Lung (tissue), 17 donors: ENCODE measurements at places on chromosomes 5 and 9.

- no peak for DNase-seq
These were observed 90.8 kb downstream of the FRMD3 start for GRCh38 chr9:83447351-83447750.

DNA sequence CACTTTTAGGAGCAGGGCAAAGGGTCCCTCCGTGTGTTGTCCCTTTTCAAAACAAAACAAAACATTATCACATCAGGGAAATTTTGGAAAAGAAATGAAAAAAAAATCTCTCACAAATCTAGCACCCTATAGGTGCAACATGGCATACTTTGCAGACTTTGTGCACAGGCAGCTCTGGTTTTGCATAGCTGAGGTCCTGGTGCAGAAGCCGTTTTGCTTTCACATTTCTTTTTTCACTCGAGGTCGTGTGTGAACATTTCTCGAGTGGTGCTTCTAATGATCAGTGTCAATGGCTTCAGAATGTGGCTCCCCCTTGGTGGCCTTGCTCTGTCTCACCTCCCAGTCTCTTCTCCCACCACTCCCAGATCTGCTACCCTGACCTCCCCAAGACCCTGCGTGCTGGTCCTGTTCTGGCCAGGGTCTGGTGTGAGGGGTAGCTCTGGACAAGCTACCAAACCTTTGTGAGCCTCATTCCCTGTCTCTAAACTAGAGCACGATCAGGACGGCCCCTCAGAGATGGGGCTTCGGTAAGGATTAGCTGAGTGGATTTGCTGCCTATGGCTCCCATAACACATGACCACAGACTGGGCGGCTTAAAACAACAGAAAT lies 258.0 kb downstream of the NSG2 start:
- no peak for DNase-seq

- DNase-seq: no peak
These were observed 21.0 kb downstream of the STOM start for GRCh38 chr9:121349009-121349408.

- DNase-seq: no peak
These were observed 12.2 kb upstream of the MEGF9 start for GRCh38 chr9:120726484-120726883.

DNA sequence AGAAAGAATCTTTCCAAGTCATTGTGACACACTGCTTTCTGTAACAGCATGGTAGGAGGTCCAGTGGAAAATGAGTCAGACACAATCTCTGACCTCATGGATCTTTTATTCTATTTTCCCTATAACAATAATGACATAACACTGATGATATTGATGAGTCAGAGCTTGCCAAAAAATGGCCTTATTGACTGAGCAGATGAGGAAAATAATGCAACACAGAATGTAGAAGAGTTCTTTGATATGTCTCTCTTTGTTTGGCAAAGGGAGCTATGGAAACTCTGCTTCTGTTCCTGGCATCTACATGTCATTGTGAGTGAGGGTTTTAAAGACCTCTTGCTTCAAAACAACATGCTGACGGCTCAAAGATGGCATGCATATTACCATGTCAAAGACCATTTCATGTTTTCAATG lies 443.1 kb upstream of the ZNF608 start:
- DNase-seq: no peak

DNA sequence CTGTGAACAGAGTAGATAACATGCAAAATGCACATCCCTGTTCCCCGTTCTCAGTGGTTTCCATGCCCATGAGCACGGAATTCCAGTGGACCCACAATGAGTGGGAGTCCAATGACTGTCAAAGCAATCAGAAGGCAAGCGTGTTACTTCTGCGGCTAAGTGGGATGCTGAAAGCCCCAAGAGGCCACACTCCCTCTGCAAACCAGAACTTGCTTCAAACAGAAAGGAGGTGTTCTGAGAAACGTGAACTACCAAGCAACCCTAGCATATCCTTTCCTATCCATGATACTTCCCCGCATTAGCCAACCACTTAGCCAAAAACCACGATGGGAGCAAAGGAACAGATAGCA lies 21.7 kb upstream of the MVB12B start:
- DNase-seq: no peak

GRCh38 chr5:180810959-180811622 lies 8.5 kb upstream of the MGAT1 start:
- peak; percentile 73 for DNase-seq

- no peak for DNase-seq
These were observed 7.7 kb upstream of the HAVCR2 start for GRCh38 chr5:157116483-157116954.

DNA sequence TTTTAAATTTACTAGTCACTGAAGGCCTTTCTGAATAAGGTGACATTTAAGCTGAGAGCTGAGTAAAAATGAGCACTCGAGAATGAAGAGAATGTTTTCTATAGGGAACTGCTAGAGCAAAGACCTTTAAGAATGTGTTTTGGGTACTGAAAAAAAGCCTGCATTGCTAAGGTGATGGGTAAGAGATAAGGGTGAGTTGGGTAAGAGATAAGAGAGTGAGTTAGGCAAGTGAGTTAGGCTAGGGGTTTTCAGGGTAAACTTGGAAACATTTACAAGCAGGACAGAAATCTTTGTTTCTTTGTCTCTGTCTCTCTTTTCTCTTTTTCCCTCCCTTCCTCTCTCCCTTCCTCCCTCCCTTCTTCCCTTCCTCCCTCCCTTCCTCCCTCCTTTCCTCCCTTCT lies 5.6 kb downstream of the RAD23B start:
- no peak for DNase-seq

DNA sequence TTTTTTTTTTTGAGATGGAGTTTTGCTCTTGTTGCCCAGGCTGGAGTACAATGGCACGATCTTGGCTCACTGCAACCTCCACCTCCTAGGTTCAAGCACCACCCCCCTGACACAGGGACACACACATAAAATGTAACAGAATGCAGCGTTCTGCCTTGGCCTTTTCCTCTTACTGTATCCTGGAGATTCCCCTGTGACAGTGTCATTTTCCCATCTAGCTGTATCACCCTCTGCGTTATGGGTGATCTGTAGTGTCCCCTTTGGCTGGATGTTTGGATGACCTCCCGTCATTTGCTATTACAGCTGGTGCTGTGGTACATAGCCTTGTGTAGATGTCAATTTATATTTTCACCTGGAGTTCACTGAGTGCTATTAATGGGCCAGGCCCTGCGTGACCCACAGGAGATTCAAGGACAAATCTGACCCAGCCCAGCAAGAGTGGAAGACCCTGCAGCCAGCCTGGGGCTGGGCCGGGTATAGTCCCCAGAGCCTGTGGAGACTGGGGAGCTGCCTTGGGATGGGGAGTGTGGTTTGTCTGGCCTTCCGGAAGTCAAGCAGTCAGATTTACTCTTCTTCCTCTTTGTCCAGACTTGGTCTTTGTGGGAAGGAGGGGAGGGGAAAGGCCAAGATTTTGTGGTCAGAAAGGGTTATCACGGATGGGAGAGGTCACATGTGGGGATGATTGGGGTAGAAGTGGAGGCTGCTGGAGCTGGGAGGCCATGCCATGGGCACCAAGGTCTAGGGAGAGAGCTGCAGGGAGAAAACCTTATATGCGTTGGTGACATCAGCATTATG lies 43.6 kb downstream of the ERGIC1 start:
- no peak for DNase-seq

DNA sequence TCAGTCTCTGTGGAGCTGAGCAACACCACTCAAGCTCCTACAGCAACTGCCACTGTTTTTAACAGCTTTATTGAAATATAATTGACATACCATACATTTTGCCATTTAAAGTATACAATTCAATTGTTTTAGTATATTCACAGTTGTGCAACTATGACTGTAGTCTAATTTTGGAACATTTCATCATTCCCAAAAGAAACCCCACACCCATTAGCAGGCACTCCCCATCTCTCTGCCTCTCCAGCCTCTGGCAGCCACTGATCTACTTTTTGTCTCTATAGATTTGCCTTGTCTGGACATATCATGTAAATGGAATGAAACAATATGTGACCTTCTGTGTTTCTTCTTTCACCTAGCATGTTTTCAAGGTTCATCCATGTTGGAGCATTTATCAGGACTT lies 43.5 kb downstream of the RUSC2 start:
- no peak for DNase-seq

DNA sequence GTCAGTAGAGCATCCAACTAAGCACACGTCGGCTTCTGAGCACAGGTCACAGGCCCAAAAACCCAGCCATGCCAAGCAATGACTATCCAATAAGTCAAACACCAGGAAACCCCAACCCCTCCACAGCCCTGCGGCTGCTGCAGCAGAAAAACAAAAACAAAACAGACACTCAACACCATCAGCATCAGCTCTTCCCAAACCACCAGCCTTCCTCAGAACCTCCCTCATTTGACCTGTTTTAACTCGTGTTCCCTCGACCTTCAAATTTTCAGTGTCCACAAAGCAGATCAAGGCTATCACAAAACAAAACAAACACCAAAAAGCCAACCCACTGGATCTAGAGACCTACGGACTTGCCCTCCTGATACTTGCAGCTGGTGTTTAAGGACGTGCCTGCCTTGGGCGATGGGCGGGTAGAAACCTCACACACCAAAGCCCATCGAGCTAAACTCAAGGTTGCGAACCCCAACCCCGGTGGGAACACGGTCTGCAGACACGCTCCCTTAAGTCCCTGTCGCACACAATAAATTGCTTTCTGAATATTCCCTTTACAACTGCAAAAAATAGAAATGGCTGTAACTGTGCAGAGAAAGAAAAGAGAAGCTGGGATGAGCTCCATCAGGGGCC lies 247.1 kb upstream of the ANKRD55 start:
- DNase-seq: peak; percentile 72

GRCh38 chr9:19699756-19700155 lies 89.1 kb downstream of the SLC24A2 start:
- no peak for DNase-seq

DNA sequence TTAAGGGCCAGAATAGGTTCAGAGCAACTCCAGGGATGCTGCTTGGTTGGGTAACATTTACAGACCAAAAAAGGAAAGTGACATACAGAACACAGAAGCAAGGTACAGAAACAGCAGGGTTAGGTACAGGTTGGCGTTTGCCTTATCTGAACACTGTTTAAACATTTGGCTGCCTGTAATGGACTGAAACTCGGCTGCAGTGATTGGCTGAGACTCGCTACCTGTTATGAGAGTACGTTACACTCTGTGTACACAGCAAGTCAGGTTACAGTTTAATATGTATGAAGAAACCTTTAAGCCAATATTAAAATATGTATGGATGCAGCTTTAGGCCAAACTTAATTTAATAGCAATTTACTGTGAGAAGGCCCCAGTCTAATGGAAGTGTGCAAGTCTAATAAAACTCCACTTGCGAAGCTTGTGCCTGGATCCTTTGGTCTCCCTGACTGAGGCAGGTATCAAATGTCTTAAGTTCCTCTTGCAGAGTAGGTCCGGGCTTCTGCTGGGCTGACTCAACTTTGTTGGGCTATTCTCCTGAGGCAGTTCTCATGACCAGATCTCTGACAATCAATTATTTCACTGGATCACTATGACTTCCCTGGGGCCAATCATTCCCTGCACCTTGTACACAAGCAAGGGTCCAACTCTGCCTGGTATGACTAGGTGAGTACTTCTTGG lies 204.9 kb downstream of the ZNF462 start:
- peak; percentile 7 for DNase-seq

DNA sequence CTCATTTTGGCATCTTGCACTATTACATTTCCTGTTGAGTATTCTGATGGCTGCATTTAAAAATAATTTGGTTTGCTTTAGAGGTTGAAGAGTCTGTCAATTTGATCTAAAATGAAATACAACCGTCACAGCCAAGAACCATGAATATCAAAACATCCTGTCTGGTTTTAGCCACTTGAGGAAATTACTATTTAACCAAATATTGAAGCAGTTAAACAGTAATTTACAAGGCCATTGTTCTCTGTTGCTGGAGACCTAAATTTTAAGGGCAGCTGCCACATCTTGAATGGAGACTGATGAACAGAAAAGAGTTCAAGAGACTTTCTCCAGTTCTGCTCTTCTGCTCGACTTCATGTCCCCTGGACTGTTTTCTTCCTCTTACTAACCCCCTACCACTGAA lies 549.4 kb downstream of the LRRC70 start:
- DNase-seq: no peak

DNA sequence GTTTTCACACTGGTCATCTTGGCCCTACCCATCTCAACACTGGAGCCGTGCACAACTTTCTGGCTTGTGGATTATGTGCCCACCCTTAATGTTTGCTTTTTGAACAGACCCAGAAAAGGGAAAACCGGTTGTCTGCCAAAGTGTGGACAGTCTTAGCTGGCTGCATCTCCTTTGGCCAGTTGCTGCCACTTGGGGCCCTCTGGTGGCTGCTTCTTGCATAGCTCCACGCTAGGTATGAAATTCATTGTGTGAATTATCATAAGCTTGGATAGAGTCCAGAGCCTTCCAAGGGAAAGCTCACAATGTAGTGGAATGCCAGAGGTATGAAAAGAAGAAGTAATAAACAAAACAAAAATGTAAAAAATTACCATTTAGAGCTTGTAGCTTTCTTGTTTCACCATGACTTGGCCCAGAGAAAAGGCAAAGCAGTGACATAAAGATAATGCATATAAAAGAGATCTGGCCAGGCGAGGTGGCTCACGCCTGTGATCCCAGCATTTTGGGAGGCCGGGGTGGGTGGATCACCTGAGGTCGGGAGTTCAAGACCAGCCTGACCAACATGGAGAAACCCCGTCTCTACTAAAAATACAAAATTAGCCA lies 12.5 kb upstream of the SLC36A3 start:
- DNase-seq: peak; percentile 75

DNA sequence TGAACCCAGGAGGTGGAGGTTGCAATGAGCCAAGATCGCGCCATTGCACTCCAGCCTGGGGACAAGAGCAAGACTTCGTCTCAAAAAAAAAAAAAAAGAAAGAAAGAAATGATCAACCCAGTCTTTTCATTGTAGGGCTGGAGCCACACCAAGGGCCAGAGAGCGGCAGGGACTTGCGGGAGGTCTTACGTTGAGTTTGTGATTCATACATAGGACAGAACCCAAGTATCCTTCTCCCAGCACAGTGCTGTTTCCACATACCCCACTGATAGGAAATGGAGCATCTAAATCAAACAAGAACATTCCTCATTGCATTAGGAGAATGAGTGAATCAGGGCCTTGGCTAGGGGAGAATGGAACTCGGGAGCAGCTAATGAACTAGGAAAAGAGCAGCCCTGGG lies 3.5 kb upstream of the TNIP1 start:
- DNase-seq: no peak

GRCh38 chr5:97714424-97714823 lies 531.4 kb upstream of the RIOK2 start:
- DNase-seq: no peak
